ENCODE measurements at places on chromosomes 5 and 9.

- DNase-seq: no peak
Observed at GRCh38 chr9:80922544-80922943, 766.8 kb downstream of the TLE1 start.

- peak; percentile 24 for DNase-seq
Observed at GRCh38 chr9:78236551-78236910, 656 bp downstream of the CEP78 start.

DNA sequence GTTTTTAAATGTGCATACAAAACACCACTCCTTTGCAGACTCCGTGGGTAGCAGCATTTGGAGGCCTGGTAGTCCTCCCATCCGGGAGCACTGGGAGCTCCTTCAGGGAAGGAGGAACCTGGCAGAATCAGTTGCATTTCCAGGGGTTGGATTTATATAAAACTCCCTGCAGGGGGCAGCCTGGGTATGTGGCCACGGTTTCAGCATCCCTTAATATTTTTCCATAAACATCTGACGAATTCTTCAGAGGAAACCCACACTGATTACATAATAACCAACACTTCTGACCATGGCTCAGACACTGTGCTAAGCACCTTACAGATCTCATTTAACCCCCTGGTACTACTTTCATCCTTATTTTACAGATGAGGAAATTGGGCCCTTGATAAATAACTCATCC, 6.1 kb upstream of the AFAP1L1 start:
- DNase-seq: peak; percentile 62

GRCh38 chr9:136791516-136792276, 552 bp downstream of the TMEM141 start:
- peak; percentile 90 for DNase-seq

GRCh38 chr5:69213513-69214215, 21.0 kb upstream of the CDK7 start:
- peak; percentile 59 for DNase-seq

DNA sequence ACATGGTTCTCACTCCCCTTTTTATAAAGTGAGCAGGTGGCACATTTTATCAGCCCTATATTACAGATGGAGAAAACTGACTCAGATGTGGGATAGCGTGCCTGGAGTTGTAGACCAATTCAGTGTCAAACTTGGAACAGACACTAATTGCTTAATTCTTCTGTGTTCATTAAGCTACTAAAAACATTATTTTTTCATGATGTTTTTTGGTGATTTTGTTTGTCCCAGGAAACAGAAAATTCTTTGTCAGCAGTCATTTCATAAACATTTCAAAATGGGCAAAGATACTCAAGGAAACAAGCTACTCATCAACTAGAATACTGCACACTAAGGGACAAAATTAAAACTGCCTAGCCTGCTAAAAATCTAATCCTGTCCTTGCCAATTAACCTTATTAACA, 2.2 kb downstream of the ABHD17B start:
- DNase-seq: peak; percentile 24

GRCh38 chr5:39219437-39219836, at the start of gene FYB1:
Gene FYB1, minus strand, starts transcription at chr5:39219563. Its CDS starts 16,603 bp downstream, at chr5:39202960.
- peak; percentile 80 for DNase-seq

GRCh38 chr5:133952729-133953567, 15.5 kb downstream of the C5orf15 start:
- peak; percentile 36 for DNase-seq

GRCh38 chr5:104498281-104498680, 935.7 kb upstream of the NUDT12 start:
- peak; percentile 4 for DNase-seq

- no peak for DNase-seq
Observed at GRCh38 chr9:131198041-131198715, 72.8 kb downstream of the NUP214 start.

DNA sequence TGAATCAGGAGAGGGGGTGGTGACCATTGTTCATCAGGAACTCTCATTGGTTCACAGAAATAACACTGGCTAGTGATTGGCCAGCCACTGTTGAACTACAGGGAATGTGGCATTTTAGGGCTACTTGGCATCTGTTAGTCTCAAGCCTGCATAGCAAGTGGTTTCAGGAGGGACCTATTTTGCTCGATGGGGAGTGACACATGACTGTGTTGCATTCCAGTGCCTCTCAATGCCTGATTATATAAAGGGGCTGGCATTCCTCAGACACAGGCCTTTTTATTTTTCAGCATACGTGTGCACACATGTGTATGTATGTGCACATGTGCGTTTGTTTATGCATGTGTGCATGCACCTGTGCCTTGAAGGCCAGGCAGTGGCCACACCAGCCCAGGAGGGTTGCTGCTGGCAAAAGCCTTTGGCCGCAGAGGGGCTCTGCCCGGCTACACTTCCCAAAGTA, 23.2 kb downstream of the FGD3 start:
- DNase-seq: peak; percentile 77

DNA sequence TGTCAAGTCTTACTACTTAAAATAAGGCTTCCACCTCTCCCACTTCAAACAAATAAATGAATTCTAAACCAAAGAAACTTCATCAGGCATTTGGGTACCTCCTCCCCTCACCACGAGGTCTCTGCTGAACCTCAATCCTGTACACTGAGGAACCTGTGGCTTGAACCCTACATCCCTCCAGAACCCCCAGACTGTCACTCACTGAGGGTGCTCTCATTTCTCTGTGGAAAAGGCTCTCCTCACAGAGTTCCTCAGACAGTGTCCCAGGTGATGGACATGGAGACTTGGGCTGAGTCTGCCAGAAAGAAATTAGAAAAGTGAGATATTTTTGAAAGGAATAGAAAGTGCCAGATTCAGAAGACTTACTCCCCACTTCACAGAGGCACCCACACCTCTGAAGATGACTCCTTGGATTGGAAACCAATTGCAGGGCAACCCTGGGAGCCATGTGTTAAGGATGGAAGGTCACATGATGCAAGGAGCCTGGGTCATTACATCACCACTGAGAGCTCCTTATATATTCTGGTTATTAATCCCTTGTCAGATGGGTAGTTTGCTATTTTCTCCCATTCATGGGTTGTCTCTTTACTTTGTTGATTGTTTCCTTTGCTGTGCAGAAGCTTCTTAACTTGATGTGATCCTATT, 19.8 kb downstream of the MLANA start:
- DNase-seq: peak; percentile 25

DNA sequence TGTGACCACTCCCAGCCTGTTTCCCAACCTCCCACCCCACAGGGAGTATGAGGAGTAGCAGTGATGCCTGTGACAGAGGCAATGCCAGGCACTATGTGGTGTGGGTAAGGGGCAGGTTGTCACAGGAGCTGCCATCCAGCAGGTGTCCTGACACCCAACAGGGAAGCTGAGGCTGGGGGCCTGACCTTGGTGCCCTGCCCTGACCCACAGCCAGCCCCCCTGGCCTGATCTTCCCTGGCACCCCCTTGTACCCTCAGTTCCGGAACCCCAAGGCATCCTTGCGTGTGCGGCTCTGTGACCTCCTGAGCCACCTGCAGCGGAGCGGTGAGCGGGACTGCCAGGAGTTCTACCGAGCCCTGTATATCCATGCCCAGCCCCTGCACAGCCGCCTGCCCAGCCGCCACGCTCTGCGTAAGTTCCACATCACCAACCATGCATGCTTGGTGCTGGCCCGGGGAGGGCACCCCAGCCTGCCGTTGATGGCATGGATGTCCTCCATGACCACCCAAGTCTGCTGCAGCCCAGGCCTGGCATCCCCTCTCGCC, 14.4 kb downstream of the CARD19 start:
- no peak for DNase-seq

- no peak for DNase-seq
Observed at GRCh38 chr9:79301551-79302391, 270.0 kb upstream of the TLE4 start.

DNA sequence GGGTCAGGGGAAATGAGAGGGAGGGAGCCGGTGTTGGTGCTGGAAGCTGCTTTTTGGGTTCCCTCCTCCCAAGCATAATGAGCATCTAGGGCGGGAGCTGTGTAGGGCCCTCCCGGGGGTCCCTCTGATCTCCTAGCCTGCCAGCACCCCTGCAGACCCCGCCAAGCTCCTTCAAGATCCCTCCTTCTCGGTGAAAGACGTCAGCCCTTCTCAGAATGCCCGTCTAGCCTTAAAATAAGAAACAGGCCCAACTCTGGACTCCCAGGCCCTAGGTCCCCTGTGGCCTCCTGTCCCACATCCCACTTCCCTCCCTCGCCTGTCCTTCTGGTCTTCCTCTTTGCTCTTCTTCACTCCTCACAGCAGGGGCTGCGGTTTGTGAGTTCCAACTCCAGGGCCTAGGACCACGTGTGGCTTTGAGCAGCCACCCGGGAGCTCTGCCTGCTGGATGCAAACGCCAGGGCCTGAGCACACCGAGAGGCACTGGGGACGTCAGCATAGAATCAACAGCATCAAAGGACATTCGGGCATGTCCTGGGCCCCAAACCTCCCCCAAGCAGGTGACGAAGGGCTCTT, 8.8 kb upstream of the SCGB3A1 start:
- DNase-seq: no peak

DNA sequence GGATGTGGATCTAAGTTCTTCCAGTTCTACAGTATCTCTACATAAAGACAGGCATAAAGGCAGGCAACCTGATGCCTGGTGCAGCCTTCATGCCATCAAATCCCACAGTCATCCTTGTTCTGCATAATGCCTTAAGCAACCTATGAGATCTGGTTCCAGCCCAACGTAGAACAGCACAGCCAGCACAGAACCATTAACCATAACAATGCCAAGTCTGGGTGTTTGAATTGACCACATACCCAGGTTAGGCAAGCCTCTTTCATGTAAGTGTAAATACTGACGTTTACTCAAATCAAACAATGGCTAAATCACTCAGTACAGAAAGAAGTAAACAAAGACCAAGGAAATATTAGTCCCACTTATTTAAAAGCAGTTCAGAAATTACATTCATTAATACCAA, 195.0 kb downstream of the ADAMTSL1 start:
- DNase-seq: peak; percentile 54

GRCh38 chr5:110809006-110809405, 70.2 kb downstream of the SLC25A46 start:
- peak; percentile 53 for DNase-seq

DNA sequence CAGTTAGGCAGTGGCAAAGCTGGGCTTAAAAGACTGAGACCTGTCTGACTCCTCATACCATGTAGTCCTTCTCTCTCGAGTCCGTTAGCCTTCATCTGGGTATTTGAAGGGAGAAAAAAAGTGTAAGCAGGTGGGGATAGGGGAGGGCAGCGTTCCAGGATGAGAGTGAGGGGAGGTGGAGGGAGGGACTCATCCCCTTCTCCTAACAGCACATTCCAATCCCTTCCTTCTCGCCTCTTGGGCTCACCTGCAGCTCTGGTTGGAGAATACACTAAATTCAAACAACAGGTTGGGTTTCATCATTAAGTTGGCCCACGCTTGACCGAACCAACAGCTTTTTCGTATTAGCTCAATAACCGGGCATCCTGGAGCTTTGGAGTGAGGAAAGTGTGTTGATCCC, 3.6 kb downstream of the NEURL1B start:
- DNase-seq: no peak

- DNase-seq: peak; percentile 29
Observed at GRCh38 chr5:90099099-90099498, 310.5 kb downstream of the CETN3 start.

GRCh38 chr5:1104327-1105006, 7.4 kb downstream of the SLC12A7 start:
- DNase-seq: no peak

DNA sequence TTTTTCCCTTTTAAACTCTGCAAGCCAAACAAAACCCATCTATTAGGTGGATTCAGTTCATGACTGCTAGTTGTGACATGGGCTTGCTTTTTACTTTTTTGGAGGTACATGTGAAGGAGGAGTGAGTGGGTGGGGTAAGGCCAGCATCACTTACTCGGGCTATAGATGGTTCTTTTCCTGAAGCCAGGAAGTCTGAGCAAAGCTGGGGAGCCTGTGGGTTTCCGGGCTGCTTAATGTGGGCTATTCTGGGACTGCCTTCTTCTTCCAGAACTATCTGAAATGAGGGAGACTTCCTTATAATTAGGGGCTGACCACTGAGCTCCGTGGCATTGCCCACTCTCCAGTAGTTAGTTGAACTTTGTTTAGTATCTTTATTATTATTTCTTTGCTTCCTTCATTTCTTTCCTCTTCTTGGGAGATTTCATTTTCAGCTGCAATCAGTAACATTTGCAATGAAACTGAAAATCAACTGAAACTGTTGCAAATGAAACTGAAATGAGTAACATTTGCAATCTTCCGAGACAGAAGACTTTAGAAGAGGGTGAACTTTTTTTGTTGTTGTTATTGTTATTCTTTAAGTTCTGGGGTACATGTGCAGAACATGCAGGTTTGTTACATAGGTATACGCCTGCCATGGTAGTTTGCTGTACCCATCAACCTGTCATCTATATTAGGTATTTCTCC, 204.9 kb downstream of the LRRC70 start:
- DNase-seq: no peak

- no peak for DNase-seq
Observed at GRCh38 chr5:61702784-61703183, 370.7 kb downstream of the ZSWIM6 start.

DNA sequence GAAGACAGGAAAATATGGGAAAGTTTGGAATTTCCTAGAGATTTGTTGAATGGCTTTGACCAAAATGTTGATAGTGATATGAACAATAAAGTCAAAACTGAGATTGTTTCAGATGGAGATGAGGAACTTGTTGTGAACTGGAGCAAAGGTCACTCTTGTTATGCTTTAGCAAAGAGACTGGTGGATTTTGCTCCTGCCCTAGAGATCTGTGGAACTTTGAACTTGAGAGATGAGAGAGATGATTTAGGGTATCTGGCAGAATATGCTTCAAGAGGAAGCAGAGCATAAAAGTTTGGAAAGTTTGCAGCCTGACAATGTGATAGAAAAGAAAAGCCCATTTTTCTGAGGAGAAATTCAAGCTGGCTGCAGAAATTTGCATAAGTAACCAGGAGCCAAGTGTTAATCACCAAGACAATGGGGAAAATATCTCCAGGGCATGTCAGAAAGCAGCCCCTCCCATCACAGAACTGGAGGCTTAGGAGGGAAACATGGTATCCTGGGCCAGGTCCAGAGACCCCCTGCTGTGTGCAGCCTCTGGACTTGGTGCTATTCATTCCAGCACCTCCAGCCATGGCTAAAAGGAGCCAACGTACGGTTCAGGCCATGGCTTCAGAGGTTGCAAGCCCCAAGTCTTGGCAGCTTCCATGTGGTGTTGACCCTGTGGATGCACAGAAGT, 114.3 kb upstream of the STARD4 start:
- no peak for DNase-seq

- no peak for DNase-seq
Observed at GRCh38 chr5:74586856-74587255, 53.7 kb downstream of the ENC1 start.

GRCh38 chr5:36507332-36507952, 99.0 kb upstream of the SLC1A3 start:
- DNase-seq: peak; percentile 76

DNA sequence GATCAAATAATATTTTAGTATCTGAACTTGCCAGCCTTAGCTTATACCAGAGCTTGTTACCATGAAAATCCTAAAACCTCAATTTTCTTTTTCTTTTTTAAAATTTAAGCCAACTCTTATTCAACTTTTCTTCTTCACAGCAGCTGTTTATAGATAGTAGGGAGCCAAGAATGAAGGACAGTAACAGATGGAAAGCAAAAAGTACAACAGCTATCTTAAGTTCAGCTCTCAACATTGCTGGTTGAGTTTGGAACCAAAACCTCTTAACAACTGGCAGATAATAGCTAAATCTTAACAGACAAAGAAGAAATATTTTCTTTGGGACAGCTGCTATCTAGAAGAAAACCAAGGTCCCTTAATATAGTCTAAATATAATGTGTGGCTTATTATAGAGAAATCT, 74.7 kb downstream of the PJA2 start:
- no peak for DNase-seq
